ENCODE measurements at places on chromosomes 2 and 18. TPM values are rescaled to one million over a fixed set of nuclear protein-coding genes. Genes with fewer than 3 reads are reported as not detected.

IL1F10 gene
- not detected for total RNA-seq

RBM44 gene
- total RNA-seq = 0.14 TPM

IL18R1 gene
- total RNA-seq = 0.12 TPM

SCN9A gene
- 2.1 TPM for total RNA-seq

PLEKHH2 gene
- total RNA-seq = 4.2 TPM

BOK gene
- total RNA-seq = 76.7 TPM

LINC00305 gene
- total RNA-seq = not detected

INPP5D gene
- 1.8 TPM for total RNA-seq

ZNF407 gene
- 4.9 TPM for total RNA-seq

KIF5C gene
- total RNA-seq = 4.7 TPM

ADD2 gene
- 23.0 TPM for total RNA-seq

PIGN gene
- total RNA-seq = 21.4 TPM

DNA sequence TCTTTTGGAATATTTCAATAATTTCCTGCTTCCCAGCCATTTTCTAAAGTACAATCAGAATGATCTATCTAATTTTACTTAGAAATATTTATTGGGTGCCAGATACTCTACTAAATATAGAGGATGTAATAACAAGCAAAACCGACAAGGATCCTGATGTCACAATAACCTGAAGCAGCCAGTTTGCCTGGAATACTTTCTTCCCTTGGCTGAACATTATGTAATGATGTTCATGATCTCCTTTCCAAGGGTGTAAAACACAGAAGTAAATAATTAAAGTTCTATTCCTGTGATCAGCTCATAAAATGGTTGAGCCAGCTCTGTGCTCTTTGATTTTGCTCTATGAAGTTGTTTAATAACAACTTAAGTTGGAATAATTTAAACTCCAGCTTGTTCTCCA, 2.6 kb upstream of the MRPL19 start:
- no peak for DNase-seq

GRCh38 chr2:205887637-205888036, 198.3 kb downstream of the INO80D start:
- no peak for DNase-seq

DNA sequence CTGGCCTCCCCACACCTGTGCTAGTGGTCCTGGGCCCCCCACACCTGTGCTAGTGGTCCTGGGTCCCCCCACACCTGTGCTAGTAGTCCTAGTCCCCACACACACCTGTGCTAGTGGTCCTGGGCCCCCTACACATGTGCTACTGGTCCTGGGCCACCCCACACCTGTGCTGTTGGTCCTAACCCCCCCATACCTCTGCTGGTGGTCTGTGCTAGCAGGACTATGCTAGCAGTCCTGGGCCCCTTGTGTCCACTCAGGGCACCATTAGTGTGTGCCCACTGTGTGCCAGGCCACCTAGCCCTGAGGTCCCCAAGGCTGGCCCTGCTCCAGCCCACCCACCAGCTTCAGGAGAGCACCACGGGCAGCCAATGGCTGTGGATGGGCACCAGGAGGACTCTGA, 558.2 kb upstream of the SALL3 start:
- DNase-seq = no peak

- no peak for DNase-seq
Measured at GRCh38 chr2:169343202-169343601, 19.1 kb downstream of the LRP2 start.

GRCh38 chr18:63971320-63972001, 1.6 kb downstream of the SERPINB8 start:
- DNase-seq = no peak

DNA sequence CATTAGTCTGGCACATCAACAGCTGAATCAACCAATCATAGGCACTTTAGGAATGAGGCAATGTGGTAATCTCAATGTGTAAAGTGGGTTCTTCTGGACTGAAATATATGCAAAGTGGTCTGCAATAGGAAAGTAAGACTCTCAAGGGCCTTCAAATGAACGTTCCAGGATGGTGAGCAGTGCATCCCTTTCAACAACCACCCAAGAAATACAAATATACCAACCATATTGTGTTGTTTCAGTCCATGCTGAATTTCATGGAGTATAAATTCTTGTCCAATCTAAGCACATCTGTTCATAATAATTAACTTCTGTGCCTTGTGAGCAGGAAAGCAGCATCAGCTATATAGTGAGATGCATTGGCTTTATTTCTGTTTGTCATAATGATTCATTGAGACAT, 556.2 kb downstream of the THSD7B start:
- no peak for DNase-seq

- DNase-seq = peak; percentile 10
Measured at GRCh38 chr2:178404368-178404767, 46.6 kb downstream of the PRKRA start.

DNA sequence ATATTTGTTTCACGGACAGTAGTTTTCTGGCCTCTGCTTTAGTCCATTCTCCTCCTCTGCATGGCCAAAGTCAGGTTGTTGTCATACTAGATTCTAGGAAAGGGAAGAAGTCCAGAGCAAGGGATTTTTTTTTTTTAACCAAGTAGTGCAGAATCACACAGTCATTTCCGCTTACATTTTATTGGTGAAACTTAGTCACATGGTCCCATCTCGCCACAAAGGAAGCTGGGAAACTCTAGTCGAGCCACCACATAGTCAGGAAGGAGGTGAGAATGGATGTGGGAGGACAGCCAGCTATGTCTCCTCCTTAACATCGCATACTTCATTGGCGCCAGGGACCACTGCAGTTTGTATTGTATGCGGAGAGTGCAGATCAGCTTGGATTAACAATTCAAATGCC, 10.4 kb downstream of the HRH4 start:
- DNase-seq = no peak

- no peak for DNase-seq
Measured at GRCh38 chr2:234193977-234194563, 143.6 kb downstream of the SPP2 start.

GRCh38 chr2:148888003-148888501, 13.0 kb downstream of the KIF5C start:
- no peak for DNase-seq

GRCh38 chr18:46073474-46074331, 1.6 kb upstream of the PSTPIP2 start:
- peak; percentile 46 for DNase-seq

DNA sequence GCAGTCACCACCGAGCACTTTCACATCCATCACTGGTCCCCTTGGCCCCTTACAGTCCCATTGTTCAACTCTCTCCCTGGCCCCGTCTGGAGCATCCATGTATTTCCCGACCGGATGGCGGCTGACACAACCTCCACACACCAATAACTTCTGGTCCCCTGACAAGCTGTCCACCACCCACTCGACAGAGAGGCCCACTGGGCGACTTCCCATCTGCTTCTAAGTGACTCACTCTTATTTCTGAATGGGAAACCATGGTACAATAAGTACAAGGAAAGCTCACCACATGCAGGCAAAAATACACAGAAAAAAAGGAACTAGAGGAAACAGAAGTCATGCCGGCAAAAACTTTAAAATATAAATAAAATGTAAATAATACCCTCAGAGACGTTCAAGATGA, 82.9 kb upstream of the RAB12 start:
- DNase-seq = no peak

- no peak for DNase-seq
Measured at GRCh38 chr2:158970241-158970751, 1.9 kb downstream of the TANC1 start.

- DNase-seq = no peak
Measured at GRCh38 chr2:239853121-239853520, 172.0 kb downstream of the NDUFA10 start.

GRCh38 chr2:46812361-46813019, 103.1 kb downstream of the MCFD2 start:
- DNase-seq = no peak

DNA sequence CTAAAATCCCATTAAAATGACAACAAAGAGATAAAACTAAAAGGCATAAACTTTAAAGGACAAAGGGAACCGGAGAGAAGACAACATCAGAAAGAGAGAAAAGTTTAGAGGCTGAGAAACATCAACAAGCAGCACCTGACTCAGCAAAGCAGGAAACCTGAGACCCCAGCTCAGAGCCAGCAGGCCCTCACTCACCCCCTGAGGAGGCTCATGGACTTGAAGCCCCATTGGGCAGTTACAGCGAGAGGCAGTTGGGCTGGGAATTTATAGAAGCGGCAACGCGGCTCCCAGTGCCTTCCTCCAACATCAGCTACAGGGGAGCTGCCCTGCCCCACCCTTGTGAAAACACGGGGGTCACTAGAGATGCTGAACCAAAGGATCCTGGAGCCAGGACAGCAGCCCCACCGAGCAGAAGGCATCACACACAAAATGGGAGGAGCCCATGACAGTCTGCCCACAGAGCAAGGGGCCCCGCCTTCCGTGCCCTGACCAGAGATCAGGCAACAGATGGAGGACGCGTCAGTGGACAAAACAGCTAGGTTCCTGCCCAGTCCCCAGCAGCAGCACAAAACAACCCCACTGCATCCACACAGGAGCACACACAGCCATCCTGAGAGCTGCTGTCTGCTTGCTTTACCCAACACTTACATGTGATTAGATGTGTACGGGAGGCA, 52.7 kb downstream of the CMPK2 start:
- DNase-seq = no peak

- DNase-seq = no peak
Measured at GRCh38 chr2:173286153-173286809, 68.4 kb upstream of the CDCA7 start.

DNA sequence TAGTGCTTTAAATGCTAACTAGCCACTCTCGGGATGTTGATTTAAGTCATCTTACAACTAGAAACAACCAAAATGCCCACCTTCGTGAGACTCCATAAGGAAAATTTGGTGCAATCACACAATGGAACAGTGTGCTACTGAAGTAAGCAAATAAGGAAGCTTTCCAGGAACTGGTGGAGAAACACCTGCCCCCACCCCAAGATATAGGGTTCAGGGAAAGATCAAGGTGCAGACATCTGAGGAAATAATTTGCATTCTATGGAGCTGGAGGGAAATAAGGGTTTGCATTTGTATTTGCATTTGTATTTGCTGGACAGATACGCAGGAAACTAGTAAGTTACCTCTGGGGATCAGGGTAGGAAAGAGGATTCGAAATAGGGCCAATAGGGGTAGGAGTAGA, 90.9 kb downstream of the ACAA2 start:
- DNase-seq = no peak

DNA sequence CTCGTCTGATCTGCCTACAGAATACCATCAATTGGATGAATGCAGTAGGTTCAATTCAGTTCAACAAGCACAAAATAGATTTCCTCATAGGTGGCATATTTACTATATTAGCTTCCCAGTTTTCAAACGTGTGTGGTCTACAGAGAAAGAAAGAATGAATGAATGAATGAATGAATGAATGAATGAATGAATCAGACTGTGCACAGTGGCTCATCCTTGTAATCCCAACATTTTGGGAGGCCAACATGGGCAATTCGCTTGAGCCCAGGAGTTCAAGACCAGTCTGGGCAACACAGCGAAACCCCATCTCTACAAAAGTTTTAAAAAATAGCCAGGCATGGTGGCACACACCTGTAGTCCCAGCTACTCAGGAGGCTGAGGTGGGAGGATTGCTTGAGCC, 94.9 kb downstream of the TRABD2A start:
- DNase-seq = no peak

DNA sequence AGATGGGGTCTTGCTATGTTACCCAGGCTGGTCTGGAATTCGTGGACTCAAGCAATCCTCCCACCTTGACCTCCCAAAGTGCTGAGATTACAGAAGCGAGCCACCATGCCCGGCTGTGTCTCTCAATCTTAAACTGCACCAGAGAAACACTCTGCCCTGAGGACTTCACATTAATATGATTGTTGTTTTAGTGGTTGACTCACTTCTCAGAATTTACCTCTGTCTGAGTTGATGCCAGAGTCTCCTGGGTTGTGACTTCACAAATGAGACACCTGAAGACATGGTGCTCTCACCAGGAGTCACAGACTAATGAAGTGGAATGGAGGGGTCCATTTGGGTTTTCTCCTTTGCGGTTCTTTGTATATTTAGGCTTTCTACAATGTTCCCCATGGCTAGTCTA, 61.0 kb upstream of the TGIF1 start:
- no peak for DNase-seq

GRCh38 chr2:218447072-218447471, 28.1 kb downstream of the VIL1 start:
- no peak for DNase-seq

GRCh38 chr2:1745171-1746023, 1.1 kb upstream of the PXDN start:
- DNase-seq = no peak

- no peak for DNase-seq
Measured at GRCh38 chr2:47274054-47274782, 119.1 kb upstream of the STPG4 start.

DNA sequence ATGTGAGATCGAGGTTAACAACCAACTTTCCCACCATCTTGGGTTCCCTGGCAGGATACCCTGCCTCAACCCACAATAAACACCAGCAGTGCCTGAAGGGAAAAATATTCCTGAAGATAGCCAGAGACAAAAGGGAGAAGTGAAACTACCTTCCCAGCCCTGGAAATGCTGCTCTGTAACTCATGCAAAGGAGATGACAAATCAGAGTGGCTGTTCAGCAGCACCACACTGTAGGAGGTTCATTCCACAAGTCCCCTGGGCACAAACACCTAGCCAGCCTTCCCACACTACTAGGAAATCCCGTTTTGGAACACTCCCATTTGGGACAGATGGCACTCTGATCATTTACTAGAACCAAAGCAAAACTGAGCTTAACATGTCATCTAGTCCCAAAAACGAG, 190.7 kb upstream of the RBBP8 start:
- DNase-seq = no peak

DNA sequence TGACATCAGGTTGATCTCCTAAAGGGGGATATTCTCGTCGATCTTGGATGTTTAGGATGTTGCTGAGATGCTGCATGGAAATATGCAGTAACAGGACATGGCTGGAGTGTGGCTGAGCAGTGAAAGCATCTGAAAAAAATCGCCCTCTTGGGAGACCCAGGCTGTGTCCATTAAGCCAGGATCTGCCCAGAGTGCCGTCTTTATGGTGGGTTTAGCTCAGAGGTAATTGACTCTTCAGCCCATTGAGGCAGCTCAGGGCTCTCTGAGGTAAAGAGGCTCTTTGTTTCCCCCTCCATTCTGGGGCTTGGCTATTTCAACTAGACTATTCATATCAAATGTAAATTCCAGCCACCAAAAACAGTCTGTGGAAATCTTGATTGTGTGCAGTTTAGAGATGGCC, 26.5 kb downstream of the OSBPL6 start:
- no peak for DNase-seq
